ENCODE measurements at places on chromosomes 6 and 20.

- no peak for DNase-seq
These were observed 65.3 kb upstream of the ZNF217 start for GRCh38 chr20:53658973-53659372.

DNA sequence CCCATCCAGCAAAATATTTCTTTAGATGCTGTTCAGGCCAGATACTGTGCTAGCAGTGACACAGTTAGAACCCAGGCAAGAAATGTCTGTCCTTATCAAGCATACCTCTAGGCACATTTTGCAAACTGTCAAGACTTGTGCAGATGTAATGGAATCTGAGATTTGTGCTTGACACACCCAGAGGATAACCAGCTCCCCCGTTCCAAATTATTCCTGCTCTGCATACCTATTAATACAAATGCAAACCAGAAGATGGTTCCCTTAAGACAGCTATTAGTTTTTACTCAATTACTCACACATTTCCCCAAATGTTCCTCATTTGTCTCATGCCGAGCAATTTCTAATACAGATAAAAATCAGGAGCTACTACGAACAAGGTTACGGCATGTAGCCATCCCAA, 40.4 kb downstream of the ATXN1 start:
- DNase-seq: no peak

- DNase-seq: no peak
These were observed 17.0 kb downstream of the AKIRIN2 start for GRCh38 chr6:87684895-87685654.

- no peak for DNase-seq
These were observed 36.9 kb upstream of the SLC16A10 start for GRCh38 chr6:111050261-111051023.

GRCh38 chr20:4088766-4089165, 73.4 kb upstream of the RNF24 start:
- no peak for DNase-seq
